ENCODE measurements at places on chromosomes 1 and 21.

- no peak for DNase-seq
Observed at GRCh38 chr1:213371847-213372619, 321.0 kb downstream of the RPS6KC1 start.

DNA sequence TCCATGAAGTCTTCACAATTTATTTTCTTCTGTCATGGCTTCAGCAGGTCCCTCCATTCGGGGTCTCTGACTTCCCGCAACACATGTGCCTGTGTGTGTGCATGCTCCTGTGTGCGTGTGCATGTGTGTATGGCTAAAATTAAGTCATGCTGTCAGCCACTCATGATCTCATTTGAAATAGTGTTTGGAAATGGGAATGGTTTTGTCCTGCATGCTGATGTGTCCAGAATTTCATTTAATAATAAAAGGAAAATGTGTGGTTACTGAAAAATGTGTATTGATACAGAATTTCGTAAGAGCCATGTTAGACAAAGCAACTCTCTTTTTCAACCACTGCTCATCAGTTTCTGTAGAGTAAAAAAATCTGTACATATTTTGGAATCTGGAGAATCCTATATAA lies 123.8 kb upstream of the PRDX6 start:
- DNase-seq, result no peak

- DNase-seq, result no peak
Observed at GRCh38 chr1:231417513-231417912, 4.6 kb downstream of the EGLN1 start.

- no peak for DNase-seq
Observed at GRCh38 chr1:30606166-30606565, 117.2 kb downstream of the MATN1 start.

GRCh38 chr1:219299420-219299819 lies 125.7 kb downstream of the LYPLAL1 start:
- DNase-seq, result no peak

DNA sequence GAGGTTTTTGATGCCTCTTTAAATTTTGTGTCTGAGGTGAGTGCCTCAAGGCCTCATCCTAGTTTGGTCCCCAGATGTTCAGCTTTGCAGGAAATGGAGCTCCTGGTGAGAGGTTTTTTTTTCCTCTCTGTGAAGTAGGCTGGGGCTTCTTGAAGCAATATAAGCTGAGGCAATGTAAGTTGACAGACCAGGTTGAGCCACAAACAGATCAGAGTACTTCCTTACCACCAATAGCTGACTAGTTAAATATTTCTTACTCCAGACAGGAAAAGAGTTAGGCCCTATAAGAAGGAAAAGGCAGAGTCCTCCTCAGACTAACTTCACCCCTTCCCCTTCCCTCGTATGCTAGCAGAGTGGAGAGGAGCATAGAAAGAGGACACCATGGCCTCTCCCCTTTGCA lies 341.0 kb downstream of the LMO4 start:
- no peak for DNase-seq

DNA sequence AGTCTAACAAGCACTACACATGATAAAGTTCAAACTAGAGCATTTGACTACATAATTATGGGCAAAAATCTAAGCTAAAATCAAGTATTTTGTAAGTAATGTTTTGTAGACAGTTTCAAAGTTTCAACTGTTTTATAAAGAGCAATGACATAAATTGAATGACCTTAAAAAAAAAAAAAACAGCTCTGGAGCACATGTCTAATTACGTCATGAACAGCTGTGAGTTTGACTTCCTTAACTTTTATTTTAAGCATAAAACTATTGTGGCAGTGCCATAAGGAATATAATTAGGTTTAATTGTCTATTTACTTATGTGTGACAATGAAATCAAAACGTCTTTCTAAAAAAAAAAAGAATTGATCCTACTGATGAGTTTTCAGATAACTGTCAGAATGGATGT lies 272.5 kb upstream of the LRRC7 start:
- DNase-seq, result no peak

DNA sequence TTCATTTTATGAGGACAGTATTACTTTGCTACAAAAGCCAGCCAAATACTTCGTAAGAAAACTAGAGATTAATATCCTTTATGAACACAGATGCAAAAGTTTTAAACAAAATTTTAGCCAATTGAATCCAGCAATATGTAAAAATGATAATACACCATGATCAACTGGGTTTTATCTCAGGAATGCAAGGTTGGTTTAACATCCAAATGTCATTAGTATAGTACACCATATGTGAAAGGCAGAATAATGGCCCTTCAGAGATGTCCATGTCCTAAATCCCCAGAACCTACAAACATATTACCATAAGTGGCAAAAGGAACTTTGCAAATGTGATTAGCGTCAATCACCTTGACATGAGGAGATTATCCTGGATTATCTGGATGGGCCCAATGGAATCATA lies 16.7 kb upstream of the KCNJ6 start:
- DNase-seq, result no peak

GRCh38 chr1:97668945-97669344 lies 251.9 kb downstream of the DPYD start:
- DNase-seq, result no peak
